PC-3 (cell line): ENCODE measurements at places on chromosomes 12 and 14. TPM values are rescaled to one million over a fixed set of nuclear protein-coding genes. Genes with fewer than 3 reads are reported as not detected.

Gene OR6C2
- not detected in 2 replicates for total RNA-seq

Gene B3GNT4
- total RNA-seq, result 4.0 and 4.8 TPM in 2 replicates

Gene LALBA
- total RNA-seq, result not detected in 2 replicates

Gene GLI1
- total RNA-seq, result 3.0 TPM in 1 of 2 replicates, not detected in the other
